ENCODE measurements at places on chromosomes 11 and 22.

DNA sequence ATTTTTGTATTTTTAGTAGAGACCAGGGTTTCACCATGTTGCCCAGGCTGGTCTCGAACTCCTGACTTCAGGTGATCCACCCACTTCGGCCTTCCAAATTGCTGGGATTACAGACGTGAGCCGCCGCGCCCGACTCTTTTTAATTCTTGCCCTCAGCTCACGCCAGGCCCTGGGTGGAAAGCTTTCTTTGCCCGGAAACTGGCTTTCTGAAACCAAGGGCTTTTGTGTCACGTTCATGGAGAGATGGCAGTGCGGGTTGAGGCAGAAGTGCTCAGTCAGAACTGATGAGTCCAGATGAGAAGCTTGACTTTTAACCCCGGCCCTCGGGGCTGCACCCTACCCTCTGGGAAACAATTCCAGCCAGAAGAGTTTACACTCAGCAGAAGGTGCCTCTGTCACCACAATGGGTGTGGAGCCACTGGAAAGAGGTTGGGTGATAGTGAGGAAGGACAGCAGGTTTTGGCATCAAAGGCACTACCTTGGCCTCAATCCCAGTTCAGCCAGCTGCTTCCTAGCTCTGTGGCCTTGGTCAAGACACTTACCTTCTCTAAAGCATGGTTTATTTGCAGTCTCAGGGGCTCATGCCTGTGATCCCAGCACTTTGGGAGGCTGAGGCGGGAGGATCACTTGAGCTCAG lies 890 bp upstream of the ARFGAP3 start:
- DNase-seq: no peak

DNA sequence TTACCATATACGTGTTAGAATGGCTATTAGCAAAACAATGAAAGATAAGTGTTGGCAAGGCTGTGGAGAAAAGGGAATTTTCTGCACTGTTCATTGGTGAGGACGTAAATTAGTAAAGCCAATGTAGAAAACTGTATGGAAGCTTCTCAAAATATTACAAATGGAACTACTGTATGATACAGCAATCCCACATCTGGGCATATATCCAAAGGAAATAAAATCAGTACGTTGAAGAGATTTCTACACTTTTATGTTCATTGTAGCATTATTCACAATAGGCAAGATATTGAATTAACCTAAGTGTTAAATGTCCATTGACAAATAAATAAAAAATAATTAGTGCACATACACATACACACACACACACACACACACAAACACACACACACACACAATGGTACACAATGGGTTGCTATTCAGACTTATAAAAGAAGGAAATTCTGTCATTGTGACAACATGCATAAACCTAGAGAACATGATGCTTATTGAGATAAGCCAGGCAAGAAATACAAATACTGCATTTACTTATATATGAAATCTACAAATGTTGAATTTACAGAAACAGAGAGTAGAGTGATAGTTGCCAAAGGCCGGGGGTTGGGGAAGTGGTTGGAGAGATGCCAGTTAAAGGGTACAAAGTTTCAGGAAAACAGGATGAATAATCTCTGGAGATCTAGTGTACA lies 565.8 kb upstream of the LRRC4C start:
- no peak for DNase-seq

DNA sequence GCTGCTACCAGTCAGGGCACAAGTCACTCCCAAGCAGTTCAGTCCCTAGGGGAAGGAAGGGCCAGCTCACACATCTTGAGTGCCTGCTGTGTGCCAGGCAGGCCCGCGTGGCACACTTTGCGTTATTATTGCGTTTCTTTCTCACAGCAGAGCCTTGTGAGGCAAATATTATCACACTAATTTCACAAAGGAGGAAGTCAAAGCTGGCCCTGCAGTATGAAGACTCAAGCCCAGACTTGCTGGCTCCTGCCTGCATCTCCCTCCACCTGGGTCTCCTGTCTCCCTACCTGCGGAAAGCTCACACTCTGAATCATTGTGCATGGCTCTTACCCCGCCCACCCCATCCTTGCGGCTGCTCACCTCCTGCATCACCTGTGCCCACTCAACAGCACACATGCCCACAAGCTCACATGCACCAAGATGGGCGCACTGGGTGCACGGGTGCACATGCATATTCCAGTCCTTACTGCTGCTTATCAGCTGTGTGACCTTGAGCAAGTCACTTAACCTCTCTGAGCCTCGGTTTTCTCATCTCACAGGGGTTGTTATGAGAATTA lies 31.7 kb upstream of the P2RY2 start:
- DNase-seq: no peak

DNA sequence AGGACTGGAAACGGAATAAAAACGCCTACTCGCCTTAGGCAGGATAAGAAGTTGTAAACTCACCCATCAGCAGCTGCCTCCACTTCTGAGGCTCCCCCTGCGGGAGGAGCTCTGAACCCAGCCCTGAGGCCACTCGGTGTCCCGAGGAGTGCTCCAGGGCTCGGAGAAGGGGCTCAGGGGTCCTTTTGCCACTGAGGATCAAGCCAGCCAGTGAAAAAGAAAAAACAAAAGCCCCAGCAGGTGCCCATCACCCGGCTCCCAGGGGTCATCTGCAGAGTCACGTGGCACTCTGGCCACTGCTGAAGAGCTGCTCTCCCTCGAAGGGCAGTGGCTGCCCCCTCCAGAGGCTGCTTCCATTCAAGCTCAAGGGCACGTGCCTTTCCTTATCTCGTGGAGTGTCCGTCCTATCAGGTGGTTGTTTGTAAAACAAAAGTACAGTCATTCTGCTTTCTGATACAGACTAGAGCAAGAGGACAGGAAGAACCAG lies 29.0 kb downstream of the NUP50 start:
- DNase-seq: no peak

GRCh38 chr11:44133335-44133946 lies 38.0 kb downstream of the EXT2 start:
- no peak for DNase-seq

DNA sequence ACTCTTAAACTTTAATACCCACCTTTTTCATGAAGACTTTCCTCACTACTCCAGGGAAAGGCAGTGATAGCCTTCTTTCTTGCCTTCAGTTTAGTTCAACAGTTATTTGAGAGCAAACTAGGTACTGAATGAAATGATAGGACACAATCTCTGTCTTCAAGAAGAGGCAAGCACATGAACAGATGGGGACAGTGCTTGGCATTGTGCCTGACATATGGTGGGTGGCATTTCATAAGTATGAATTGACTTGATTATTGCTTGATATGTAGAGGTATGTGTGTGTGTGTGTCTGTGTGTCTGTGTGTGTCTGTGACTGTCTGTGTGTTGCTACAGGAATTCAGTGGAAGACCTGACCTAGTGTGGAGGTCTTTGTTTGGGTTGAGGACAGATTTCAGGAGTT lies 504.1 kb downstream of the NELL1 start:
- no peak for DNase-seq

GRCh38 chr11:27208846-27209245 lies 154.2 kb downstream of the CCDC34 start:
- DNase-seq: no peak

DNA sequence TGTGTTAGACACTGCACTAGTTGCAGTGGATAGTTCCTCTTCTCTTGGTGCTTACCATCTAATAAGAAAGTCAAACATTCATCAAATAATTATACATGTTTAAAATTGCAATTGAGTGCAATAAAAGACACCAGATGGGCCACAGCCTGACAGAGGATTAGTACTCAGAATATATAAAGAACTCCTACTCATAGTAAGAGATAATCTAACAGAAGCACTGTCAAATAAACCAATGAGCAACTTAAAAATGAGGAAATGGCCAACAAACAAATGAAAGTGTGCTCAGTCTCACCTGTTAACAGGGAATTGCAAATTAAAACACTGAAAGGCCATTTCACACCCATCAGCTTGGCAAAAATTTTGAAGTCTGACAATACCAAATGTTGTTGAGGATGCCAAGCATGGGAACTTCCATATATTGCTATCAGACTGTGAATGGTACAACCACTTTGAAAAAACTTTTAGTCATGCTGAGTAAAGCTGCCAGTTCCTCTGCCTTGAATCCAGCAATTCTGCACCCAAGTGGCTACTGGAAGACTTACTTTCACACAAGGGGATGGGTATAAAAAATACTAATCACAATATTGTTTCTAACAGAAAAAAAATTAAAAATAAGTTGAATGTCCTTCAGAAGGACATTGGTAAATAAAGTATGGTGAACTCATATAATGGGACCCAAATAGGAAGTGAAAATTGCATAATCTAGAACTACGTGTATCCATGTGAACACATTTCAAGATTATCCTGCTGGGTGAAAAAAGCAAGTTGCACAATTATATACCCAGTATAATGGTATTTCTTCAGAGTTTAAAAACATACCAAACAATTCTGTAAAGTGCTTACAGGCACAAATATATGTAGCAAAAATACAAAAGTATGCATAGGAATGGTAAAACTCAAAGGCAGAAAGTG lies 41.4 kb upstream of the CREB3L1 start:
- no peak for DNase-seq

All from NCI-H774 (cell line).